ENCODE measurements at places on chromosomes 6 and 20. TPM values are rescaled to one million over a fixed set of nuclear protein-coding genes. Genes with fewer than 3 reads are reported as not detected.

- no peak for DNase-seq
Observed at GRCh38 chr20:34552569-34552968, 5.9 kb upstream of the MAP1LC3A start.

DNA sequence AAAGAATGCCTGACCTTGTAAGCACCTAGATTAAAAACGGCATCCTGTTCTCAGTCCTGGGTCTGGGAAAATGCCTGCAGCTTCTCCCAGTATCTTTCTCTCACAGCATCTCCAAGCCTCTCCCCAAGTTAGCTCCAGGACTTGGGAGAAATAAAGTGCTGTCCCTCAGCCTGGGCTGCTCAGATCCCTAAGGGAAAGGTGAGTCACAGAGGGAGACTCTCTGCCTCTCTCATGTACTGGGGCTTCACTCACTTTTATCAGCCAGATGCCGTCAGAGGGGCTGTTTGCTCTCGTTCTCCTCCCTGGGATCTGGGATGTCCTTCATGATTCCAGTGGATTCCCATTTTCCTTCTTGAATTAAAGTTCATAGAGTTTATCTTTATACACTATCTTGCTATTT is 293.6 kb downstream of the COL12A1 start:
- no peak for DNase-seq

DNA sequence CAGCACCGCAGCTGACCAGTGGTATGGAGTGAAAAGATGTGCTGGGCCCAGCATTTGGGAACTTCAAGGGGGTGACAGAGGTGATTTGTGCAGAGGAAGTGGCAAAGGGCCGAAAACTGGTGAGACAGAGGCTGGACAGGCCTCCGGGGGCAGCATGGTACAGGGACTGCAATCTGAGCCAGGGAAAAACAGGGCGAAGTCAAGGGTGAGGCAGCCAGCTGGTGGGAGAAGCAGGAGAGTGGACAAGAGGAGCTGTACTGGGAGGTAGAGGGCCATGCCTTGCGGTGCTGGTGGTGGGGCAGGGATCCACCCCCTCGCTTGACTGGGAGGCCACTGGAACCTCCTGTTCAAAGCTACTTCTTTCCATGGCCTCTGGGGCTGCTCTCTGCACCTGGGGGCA is 7.3 kb upstream of the GFRA4 start:
- DNase-seq, result no peak

DNA sequence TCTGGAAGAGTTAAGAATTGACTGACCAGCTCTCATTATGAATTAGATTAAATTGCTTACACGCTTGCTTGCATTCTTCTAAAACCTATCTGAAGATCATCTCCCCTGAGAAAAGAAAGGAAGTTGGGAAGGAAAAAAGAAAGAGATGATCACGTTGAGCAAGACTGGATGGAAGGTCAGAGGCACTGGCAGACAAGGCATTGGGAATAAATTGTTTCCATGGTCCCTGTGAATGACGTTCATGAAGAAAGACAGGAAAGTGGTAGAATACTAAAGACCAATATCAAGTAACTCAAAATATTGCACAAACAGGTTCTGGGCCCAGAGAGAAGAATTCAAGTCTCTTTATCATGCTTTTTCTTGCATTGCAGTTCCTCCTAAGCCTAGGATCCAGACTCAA is 1045.4 kb upstream of the MAP3K7 start:
- DNase-seq, result no peak

DNA sequence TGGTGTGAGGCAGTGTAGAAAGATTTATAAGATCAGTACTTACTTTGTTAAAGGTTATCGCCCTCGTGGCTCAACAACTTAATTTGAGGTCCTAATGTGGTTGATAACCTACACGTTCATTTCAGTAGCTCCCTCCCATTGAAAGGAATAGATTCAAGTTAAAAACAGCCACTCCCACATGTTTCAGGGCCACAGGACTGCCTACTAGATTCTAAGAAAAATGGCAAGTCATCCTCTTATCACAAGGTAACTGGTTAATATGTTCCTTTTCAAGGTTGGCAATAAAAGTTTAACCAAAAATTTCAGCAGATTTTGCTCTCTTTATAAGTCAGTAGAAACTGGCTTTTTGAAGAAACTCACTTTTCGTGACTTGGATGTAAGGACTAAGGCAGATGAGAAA is 17.1 kb downstream of the GSTA2 start:
- no peak for DNase-seq

DNA sequence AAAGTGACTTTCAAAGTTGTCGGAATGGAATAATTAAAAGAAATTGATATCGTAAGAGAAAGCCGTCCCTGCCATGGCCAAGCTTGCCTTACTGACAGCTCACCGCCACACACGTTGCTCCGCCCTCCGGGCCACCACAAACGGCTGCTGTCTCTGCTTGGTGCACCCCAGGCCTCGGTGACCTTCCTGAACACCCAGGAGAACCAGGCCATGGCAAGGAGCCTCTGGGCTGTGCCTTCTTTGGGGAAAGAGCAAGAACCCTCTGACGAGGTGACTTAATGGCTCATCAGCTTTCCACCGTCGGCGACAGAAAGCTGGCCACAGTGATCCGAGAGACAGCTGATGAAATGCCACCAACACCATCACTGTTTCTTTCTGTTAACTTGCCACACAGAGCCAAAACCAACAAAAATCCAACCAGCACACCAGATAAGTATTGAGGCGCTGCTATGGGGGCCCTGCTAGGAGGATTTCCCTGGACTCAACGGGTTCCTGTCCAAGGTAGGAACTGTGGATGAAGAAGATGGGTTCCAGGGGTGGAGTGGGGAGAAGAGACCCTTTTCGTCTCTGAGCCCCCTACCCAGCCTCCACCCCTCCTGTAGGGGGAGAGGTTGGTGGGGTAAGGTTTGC is 61.4 kb downstream of the NPEPL1 start:
- DNase-seq, result no peak

DNA sequence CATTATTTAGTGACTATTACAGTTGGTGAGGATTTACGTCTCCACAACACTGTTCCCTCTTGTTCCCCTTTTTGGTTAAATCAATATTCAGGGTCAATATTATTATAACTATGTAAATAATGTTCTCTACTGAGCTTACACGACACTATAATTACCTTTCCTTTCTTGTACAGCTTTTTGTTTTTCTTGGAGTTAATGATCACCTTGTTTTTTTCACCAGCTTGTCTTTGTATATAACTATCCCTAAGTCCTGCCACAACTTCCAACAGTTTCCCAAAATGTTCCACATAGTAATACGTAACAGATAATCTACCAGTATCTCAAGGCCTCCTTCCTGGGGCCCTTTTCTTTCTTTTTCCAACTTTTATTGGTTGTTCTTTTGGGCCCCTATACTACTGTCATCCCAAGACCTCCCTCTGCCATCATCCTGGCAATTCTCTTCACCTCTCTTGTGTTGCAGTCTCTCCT is 142.0 kb upstream of the SOX4 start:
- no peak for DNase-seq

C20orf144 gene
- not detected for total RNA-seq

All from renal cortical epithelial cell (primary cell).